Activated naive CD4-positive, alpha-beta T cell treated with Interleukin-2 at 50 U/mL for 16 hours (primary cell): ENCODE measurements at places on chromosomes 1 and 21.

- DNase-seq, result no peak
Measured at GRCh38 chr1:242623119-242623518, 98.6 kb upstream of the PLD5 start.

DNA sequence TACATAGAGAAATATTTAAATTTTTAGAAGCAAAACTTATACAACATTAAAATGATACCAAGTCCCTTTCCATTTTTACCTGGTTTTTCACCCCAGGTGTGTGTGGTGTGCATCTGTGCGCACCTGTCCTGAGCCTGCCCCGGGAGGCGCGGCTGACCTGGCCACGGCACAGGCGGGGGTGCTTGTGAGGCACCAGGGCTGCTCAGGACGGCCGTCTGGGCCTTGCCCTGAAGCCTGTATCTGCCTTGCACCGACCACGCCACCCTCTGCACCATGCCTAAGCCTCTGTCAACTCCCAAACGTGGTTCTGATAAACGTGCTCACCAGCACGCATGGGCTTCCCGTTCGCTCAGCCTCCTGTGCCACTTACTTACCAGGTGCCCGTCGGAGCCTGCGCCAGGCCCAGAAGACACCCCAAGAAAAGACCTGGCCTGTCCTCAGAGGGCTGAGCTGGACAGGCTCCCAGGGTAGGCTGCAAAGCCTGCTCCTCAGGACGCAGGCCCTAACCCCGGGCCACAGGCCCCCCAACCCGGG is 20.9 kb downstream of the PANK4 start:
- DNase-seq, result no peak

GRCh38 chr1:39139723-39140360 is 64.7 kb upstream of the MACF1 start:
- no peak for DNase-seq

- DNase-seq, result no peak
Measured at GRCh38 chr21:17466166-17466565, 46.7 kb upstream of the CXADR start.

DNA sequence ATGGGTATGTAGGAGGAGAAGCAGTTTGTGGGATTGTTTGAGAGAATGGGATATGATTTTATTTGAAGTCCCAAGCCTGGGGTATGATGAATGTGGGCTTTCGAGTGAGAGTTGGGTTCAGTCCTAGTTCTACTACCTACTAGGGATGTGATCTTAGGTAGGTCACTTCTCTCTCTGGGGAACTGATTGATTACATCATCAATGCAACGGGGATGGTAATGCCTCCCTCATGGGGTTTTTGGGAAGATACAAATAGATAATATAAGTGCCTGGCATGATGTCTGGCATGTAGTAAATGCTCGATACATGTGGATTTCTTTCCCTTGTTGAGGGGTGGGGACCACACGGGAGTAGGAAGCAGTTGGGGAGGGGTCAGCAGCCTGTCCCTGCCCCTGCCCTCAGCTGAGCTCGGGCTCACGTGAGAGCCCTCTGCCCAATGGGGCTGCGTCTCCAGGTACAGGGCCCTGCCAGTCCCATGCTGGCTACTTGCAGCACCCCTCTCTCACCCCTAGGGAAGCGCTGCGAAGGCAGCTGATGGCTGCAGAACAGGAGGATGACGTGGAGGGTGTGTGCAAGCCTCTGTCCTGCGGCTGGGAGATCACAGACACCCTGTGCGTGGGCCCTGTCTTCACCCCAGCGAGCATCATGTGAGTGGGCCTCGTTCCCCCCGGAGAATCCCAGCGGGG is 38.7 kb downstream of the AZIN2 start:
- no peak for DNase-seq

- DNase-seq, result no peak
Measured at GRCh38 chr1:147791876-147792275, 31.5 kb upstream of the GJA5 start.

- DNase-seq, result no peak
Measured at GRCh38 chr1:4169991-4170390, 269.9 kb upstream of the C1orf174 start.

- no peak for DNase-seq
Measured at GRCh38 chr1:201430776-201431175, 9.2 kb upstream of the TNNI1 start.

DNA sequence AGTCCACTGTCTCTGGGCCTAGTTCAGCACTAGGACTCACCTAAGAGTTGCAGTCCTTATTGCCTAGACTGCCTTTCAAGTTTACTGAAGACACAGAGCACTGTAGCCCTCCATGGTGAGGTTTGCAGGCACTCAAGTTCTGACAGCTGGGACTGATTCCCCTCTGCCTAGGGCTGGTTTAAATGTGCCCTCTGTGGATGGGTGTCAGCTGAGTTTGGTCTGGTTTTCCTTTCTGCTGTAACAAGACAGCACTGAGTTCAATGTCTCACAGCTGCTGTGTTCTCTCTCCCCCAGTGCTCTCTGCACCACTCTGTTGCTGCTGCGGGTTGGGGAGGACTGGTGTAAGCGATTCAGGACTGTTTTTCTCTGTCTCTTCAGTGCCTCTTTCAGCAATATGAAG is 75.2 kb upstream of the C1orf21 start:
- DNase-seq, result no peak

- no peak for DNase-seq
Measured at GRCh38 chr1:2919841-2920240, 101.4 kb upstream of the ACTRT2 start.

DNA sequence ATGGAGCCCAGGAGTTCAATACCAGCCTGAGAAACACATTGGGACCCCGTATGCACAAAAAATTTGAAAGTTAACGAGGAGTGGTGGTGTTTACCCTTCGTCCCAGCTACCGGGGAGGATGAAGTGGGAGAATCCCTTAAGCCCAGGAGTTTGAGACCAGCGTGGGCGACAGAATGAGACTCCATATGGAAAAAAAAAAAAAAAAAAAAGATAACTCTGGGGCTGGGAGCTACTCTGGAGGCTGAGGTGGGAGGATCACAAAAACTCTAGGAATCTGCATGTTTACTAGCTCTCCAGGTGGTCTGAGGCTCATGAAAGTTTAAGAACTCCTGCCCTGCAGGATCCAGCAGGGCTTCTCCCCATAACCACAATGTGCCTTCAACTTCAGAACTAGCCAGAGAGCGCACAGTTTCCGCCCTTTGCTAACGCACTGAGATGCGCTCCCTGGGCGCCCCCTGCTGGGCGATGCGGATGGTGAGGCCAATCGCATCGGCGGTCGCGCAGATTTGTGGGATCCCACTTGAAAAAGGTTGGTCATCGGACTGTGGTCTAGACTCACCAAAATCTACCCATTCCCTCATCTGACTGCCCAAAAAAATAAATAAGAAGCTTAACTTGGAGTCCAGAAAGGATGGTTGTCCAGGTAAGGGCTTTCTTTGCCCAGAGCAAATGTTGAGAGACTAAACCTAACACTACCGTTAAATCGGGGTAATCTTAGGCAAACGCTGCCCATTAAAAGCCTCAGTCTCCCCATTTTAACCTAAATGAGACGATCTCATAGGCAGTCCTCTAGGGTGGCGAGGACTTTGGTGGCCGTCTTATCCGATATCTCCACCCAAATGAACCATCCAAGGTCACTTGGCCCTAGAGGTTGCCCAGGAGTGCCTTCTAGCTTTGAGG is 8.8 kb downstream of the ZNF683 start:
- DNase-seq, result peak; percentile 85

- DNase-seq, result no peak
Measured at GRCh38 chr1:114468710-114469468, 42.1 kb downstream of the TRIM33 start.

DNA sequence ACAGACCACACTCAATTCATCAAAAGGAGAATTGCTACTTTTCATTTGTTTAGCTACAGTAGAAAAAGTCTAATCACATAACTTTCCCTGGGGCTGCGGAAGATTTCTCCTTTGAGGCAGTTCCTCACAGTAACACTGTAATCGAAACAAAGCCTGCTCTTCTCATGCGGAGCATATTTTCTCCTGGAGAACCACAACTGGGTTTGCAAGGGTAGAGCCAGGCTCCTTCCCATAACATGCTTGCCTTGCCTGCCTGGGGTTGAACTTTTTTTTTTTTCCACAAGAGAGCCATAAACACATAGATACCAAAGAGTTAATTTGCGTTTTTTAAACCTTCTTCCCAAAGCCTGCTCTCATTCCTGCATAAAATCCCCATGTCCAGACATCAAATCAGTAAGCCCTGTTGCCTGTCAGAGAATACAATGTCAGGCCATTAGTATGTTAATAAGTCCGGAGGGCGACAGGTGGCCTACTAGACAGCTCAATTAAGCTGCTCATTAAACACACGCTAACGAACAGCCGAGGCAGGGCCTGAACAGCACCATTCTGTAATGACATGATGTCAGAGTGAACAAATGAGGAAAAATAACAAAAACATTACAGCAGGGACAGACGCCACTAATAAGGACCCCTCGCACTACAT is 107.1 kb upstream of the OLIG2 start:
- DNase-seq, result no peak

GRCh38 chr1:86714159-86714558 is 9.8 kb downstream of the SH3GLB1 start:
- no peak for DNase-seq
